ENCODE measurements at places on chromosomes 1 and 21.

GRCh38 chr1:3459051-3459908, 4.8 kb downstream of the ARHGEF16 start:
- DNase-seq: no peak

DNA sequence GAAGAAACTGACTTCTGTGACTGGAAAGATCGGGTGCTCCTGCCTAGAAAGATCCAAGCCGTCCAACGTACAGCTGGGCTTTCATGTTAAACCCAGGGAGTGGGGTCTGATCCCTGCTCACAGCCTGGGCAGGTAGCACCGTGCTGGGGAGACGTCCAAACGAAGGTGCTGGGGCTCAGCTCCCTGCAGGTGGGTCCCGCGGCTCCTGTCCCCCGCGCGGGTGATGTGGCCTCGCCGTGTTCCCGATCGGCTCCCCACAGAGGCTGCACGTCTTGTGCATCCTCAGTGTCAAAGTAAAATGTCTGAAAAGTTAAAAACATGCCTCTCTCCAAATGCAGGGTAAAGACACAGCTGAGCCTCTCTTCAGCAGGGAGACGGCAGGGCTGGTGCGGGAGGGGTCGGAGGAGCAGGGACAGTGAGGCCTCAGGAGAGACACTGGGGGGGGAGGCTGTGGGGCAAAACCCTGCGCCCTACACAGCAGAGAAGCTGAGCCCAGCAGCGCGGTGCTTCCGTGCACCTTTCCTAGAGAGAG, 40.1 kb upstream of the COL6A2 start:
- DNase-seq: no peak

- peak; percentile 7 for DNase-seq
Observed at GRCh38 chr1:163410073-163410999, 88.6 kb downstream of the NUF2 start.

DNA sequence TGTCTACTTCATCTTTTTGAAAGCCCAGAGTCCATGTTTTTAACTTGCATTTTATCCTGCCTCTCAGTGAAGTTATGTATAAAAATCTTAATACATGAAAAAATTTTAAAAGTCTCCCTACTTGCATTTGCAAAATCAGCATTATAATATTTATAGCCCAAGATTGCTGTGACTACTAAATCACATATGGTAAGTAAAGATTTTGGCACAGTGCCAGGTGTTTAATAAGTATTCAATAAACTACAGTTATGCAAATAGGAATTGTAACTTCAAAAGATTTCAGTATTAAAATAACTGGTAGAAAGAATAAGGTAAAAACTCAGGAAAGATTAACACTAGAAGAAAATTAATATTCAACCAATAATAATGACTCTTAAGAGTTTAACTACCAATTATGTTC, 641.7 kb downstream of the LRRIQ3 start:
- no peak for DNase-seq

DNA sequence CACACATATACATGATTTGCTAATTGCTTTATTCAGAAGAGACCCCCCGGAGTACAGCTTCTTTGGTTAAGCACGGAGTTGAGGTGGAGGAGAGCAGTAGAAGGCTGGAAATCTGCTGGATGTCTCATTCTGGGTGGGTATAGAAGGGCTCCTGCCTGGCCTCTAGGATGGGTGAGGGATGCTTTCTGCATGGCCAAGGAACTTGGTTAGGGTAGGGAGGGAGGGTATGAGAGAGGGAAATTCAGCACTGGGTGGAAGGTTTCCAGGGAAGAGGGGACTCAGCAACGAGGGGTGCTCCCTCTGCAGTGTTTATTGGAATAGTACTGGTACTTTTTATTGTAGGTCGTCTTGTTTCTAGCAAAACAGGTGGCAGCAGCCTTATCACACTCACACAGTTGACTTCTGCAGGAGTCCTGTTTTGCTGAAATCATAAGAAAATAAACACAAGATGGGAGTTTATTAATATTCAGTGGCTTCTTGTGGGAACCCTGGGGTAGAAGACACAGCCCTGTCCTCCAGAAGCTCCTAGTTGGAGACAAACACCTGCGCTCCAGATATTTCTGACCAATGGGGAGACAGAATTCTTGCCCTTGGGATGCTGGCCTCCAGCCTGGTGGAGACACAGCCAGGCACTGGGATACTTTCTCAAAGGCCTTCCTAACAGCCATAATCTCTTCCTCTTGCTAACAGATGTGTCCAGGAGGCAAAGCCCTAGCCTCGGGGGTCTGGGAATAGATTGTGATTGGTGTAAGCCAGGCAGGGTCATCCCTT, 3.8 kb downstream of the PLA2G2A start:
- no peak for DNase-seq

DNA sequence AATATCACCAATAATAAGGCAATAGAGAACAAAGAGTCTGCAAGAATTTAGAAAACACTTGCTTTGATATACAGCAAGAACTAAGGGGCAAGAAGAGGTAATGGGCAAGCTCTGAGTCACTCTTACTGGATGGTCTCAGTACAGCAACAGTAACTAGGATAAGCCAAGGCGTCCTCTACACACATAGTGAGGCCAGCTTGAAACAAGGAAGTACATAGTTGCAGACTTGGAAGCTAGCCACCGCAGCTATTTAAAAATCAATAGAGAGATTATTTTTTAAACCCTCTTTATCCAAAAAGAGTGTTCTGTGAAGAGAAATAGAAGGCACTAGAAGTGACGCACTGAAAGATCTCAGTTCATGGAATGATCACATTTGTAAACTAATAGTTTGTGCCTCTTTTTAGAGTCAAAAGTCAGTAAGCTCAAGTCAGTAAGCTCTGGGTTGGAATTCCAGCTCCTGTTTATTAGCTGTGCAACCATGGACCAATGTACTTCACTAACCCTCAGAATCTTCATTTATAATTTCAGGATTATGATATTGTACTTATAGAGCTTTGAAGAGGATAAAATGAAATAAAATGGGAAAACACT, 118.6 kb downstream of the AKT3 start:
- no peak for DNase-seq

GRCh38 chr1:114043054-114043453, 63.8 kb downstream of the OLFML3 start:
- no peak for DNase-seq

DNA sequence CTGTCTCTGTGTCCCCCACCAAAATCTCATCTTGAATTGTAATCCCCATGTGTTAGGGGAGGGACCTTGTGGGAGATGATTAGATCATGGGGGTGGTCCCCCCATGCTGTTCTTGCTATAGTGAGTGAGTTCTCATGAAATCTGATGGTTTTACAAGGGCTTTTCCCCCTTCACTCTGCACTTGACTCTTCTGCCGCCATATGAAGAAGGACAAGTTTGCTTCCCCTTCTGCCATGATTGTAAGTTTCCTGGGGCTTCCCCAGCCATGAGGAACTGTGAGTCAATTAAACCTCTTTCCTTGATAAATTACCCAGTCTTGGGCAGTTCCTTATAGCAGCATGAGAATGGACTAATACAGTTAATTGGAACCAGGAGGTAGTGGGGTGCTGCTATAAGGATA, 137.1 kb upstream of the RAB4A start:
- no peak for DNase-seq

DNA sequence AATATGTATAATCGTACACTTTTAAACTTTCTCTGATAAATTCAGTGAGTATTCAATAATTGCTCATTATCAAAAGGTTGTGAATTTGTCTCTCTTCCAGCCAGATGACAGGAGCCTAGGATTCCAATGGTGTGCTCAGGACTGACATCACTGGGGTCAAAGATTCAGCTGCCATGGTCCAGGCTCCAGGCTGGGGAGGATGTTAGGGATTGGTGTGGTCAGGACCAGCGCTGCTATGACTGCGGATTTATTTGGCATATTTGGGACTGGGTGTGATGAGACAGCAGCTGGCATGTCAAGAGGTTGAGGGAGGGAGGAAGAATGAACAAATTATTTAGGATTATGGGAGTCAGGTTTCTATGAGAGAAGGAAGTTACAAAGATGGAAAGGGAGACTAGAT, 48.2 kb upstream of the ABCA4 start:
- no peak for DNase-seq

GRCh38 chr1:209815490-209815889, 9.5 kb upstream of the IRF6 start:
- DNase-seq: no peak

GRCh38 chr1:156259805-156260204, 11.9 kb upstream of the PAQR6 start:
- DNase-seq: no peak

GRCh38 chr21:22791376-22791775, 1793.2 kb downstream of the NCAM2 start:
- no peak for DNase-seq

DNA sequence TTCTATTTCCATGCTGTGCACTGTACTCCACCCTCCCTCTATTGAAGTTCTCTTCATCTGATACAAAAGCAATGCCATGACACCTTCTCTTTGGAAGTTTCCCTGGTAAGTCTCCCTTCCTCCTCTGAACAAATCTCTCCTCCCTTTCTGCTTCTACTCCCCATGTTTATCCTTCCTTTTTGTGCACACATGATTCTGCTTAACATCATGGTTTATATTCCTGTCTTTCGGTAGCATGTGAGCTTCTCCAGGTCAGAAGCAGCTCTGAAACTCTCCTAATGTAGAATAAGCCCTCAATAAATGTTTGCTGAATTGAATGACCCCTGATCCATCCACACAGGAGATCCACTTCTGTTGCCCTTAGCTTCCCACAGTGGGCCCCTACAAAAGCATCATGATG, 328.6 kb downstream of the PLPP3 start:
- DNase-seq: no peak

GRCh38 chr1:162229549-162229948, 147.1 kb downstream of the SPATA46 start:
- DNase-seq: no peak

DNA sequence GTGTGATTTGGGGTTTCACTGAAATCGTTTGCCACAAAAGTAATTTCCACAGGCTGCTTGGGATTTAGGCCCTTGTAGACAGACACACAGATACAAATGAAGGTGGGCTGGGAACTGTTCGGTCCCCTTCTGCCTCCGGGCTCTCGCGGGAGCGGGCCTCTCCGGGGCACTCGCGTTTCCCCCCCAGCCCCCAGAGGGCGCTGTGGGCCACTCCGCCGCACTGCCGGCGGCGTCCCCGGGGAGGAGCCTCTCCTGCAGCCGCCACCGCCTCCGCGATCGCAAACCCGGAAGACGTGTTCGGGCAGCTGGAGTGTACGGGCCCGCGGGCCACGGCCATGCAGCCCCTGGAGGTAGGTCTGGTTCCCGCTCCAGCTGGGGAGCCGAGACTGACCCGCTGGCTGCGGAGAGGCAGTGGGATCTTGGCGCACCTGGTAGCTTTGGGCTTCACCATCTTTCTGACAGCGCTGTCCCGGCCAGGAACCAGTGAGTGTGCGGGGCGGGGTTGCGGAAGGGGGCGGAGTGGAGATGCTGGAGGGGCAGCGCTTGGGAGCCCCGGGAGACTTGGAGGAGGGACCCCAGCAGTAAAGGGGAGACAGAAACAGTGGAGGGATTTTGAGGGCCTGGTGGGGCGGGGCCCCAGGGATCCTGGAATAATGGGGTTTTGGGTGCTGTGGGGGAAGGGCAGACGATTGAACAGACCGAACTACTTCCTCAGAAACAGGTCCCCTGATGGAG, at the start of gene CYB561D1:
TSS of gene CYB561D1 (plus strand) at position 290 of the 735 bp plus-strand sequence. CDS start at position 336, 46 bp downstream.
- peak; percentile 85 for DNase-seq

- DNase-seq: no peak
Observed at GRCh38 chr1:66648901-66649595, 103.2 kb upstream of the DYNLT5 start.

- DNase-seq: no peak
Observed at GRCh38 chr1:19374083-19374801, 62.1 kb downstream of the SLC66A1 start.

DNA sequence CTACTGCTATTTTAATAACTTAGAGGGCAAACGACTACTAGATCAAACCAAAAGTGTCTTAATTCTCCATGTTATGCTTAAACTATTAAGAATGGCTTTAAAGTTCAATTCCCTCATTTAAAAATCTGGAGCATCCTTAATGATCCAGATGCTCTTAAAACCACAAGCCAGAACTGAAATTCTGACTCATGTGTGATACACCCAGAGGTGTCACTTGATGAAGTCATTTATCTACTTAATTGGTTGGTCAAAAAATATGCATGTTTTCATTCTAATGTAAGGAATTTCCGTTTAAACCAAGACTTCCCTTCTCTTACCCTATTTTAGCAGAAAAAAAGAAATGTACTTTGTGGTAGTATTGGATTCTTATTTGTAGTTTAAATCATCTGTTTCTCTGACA, 1261.2 kb upstream of the B3GALT2 start:
- DNase-seq: no peak

DNA sequence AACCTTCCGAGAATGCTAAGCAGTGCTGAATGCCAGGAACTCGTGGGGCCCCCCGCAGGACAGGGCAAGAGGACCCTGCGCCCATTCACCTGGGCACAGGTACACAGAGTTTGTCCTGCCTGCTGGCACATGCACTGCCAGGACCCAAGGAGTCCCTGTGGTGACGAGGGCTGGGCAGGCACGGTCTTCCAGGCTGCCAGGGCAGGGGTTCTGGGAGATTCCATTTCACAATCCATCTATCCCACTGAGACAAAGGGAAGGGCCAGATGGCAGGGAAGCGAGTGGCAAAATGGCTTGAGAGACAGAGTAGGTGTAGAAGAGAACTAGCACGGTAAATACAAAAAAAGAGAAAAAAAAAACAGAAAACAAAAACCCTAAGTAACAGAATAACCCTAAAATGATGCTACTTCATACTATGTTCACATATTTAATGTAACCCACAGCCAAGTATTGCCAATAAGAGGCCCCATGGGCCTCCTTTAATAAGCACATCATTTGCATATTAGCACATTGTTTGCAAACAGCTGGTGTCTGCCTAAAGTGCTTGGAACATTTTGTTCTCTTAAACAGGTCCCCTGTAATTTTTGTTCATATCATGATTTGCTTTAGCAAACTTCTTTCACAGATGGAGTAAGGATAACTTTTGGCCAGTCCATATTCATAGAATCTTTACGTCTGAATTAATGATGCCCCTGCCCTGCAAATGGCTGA, 83.8 kb downstream of the STUM start:
- no peak for DNase-seq

- no peak for DNase-seq
Observed at GRCh38 chr1:111846842-111847241, 91.1 kb downstream of the DDX20 start.

DNA sequence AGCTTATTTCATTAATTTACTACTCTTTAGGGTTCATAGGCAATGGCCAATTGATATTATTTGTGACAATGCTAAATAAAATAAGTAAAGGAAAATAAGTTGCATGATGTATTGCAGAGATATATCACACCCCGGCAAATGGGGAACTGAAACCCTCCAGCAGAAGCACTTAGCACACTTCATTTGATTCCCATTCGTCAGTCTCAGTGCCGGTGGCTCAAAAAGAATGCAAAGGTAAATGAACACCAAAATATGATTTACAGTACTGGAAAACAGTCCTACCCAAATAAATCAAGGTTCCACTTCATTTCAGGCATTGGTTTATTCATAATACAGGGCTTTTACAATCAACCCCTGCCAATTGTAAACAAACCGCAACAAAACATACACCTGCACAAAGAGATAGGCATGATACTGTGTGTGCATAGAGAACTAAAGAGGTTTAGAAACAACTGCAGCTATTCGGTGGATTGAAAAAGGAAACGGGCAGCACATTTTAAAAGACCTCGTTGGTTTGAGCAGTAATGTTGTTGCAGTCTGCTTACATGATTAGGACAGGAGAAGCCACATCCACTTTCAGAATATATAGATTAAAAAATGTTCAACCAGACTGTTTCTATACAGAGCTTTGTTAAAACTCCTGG, 1019.2 kb downstream of the TTLL7 start:
- DNase-seq: no peak

- DNase-seq: no peak
Observed at GRCh38 chr1:201383647-201384405, 6.3 kb upstream of the TNNT2 start.
